ENCODE measurements at places on chromosomes 12 and 14.

- DNase-seq: no peak
Observed at GRCh38 chr14:61718039-61718438, 22.7 kb downstream of the HIF1A start.

- DNase-seq: no peak
Observed at GRCh38 chr12:50187084-50187900, 20.1 kb upstream of the CERS5 start.

GRCh38 chr14:88592031-88592430 is 29.2 kb downstream of the ZC3H14 start:
- DNase-seq: no peak

- DNase-seq: no peak
Observed at GRCh38 chr12:124395284-124395752, 100.4 kb downstream of the RFLNA start.

DNA sequence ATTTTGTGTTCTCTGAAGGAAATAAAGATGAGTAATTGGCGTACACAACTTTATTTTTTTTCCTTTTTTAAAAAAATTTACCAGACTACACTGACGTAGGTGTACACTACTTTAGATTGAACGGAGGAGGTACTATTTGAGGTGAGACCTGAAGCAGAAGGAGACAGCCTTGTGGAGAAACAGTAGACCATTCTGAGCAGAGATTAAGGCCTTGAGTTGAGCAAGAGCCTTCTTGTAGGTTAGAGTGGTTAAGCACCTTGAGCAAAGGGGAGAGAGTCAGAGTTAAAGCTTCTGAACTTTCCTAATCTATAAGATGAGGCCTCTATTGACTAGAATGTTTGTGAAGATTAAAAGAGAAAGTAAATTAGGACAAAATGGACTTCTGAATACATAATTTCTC is 2.5 kb downstream of the LEMD3 start:
- DNase-seq: no peak

DNA sequence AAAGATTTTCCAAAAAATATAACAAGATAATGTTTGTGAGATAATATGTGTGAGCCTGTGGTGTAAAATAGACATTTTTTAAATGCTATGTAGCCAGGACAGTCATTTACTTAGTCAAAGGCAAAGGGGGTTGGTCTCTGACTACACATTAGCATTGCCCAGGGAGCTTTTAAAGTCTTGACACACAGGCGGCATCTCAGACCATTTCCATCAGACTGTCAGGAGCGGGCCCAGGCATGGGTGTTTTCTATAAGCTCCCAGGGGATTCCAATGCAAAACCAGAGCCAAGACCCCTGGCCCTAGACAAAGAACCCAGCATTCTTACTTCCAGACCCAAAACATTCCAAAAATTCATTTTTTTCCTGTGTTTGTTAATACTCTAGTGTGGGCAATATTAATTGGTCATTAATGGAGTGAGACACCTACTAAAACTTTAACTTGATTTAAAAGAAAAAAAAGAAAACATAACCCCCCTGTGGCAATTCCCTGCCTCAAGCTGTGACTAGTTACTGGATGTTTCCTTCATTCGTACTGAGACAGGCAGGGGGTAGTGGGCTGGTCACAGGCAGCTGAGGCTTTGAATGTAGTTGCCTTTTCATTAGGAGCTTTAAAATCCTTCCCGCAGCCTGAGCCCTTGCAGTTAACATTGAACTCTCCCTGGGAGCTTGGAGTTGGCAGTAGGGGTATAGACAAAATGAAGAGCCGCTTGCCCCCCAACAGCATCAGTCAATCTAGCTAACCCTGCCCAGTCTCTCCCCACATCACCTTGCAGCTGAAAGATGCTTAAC is 103.7 kb downstream of the CMKLR1 start:
- no peak for DNase-seq

DNA sequence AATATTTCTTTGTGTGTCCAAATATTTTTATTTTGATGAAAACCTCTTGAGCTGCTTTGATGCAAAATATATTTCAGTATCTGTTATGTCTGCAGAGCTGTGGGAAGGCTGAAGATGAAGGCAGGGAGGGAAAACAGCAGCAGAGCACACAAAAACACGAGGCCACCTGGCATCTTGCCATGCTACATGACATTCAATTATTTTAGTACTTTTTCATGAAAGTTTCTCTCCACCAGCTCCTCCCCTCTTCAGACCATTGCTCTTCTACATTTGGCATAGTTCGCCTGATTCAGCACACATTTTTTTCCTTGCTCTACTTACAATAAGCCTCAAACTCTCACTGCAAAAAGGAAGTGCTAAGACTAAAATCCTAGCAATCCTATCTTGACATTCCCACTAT is 4.6 kb upstream of the ALX1 start:
- no peak for DNase-seq

- no peak for DNase-seq
Observed at GRCh38 chr14:104721505-104722431, 2.3 kb upstream of the ADSS1 start.

- DNase-seq: no peak
Observed at GRCh38 chr14:56138928-56139327, 20.7 kb downstream of the PELI2 start.

GRCh38 chr14:36820111-36820709 is 158.6 kb downstream of the PAX9 start:
- DNase-seq: no peak

GRCh38 chr12:115146453-115146852 is 462.5 kb upstream of the TBX3 start:
- DNase-seq: no peak

- no peak for DNase-seq
Observed at GRCh38 chr12:19624491-19624890, 185.2 kb downstream of the AEBP2 start.

- no peak for DNase-seq
Observed at GRCh38 chr12:43988838-43989560, 153.1 kb downstream of the TMEM117 start.

DNA sequence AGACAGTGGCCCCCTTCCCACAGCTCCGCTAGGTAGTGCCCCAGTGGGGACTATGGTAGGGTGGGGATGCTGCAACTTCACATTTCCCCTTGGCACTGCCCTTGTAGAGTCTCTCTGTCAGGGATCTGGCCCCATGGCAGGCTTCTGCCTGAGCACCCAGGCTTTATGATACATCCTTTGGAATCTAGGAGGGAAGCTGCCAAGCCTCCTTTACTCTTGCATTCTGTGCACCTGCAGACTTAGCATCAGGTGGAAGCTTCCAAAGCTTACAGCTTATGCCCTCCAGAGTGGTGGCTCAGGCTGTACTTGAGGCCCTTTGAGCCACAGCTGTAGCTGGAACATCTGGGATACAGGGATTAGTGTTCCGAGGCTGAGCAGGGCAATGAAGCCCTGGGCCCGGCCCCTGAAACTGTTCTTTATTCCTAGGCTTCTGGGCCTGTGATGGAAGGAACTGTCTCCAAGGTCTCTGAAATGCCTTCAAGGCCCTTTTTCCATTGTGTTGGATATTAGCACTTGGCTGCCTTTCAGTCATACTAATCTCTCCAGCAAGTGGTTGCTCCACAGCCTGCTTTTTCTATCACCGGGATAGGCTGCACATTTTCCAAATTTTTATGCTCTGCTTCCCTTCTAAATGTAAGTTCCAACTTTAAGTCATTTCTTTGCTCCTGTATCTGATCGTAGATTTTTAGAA is 22.2 kb upstream of the OR6J1 start:
- no peak for DNase-seq

DNA sequence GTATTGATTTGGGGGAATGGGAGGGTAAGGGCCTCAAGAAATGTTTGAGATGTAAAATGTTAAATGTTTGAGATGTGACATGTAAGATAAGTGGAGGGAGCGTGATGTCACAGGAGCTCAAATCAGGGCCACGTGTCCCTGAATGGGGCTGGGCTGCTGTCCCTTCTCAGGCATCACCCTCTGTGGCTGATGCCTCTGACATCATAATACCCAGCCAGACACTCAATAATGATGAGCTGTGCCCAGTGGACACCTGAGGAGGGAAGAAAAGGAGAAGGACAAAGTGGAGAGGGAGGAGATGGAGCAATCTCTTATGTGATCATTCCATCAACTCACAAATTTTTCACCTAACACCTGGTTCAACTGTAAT is 120.8 kb downstream of the SAMD4A start:
- no peak for DNase-seq

GRCh38 chr14:20195911-20196310 is 5.2 kb downstream of the OR11G2 start:
- DNase-seq: no peak

DNA sequence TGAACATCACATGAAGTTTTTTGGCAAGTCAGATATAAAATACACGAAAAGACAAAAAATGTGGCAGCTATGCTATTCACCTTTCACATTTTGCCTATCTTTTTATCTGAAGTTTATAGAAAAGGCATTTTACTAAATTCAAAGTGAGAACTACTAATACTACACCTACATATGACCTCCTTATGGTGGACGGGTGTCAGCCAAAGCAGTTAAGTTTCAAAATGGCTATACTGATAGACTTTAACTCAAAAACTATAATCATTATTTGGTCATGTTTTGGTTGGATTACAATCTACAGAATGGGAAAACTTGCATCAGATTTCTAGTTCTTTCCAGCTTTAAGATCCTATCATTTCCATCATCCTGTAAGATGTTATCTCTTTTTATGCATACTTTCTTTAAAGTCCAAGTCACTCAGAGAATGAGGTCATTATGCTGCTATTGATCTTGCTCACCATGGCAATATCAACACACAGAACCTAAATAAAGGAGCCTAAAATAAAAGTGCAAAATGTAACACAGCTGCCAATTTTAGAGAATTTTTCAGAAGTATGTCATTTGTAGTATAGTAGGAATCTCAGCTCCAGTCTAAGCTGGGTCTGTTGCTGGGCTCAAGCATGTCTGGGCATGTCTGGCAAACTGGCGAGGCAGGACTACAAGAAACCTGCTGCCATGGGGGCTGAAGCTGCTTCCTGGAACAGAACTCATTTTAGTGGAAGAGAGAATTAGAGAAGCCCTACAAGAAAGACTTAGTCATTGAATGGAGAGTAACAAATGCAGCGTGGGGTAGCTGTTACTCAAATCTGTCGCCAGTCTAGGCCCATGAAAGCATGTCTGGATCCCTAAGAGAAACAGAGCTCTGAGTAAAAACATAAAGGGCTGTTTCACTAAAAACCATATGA is 7.6 kb upstream of the AEBP2 start:
- DNase-seq: no peak

DNA sequence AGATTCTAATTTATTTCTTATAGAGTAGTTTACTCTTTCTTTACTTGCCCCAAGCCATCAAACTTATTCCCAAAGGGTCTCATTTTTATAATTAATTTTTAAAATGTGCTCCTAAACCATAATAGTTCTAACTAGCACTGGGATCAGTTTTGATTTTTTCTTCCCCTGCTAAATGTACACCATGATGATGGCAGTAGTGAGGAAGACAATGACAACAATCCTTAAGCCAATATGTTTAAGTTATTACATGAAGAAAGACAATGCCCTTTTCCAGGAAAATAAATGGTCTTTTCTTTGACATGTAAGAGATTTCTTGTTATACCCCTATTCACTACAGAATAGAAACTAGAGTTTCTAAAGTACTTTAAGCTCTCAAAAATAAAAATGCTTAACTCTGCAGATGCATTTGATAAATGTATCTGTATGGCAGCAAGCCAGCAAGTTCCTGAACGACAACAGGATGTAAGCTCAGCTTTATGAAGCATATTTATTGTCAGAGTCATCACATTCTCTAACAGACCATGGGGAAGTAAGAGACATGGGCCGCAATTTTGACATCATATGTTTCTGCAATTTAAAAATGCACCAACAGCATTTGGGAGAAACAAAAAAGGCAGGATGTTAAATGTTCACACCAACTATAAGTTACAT is 36.0 kb upstream of the SNX6 start:
- no peak for DNase-seq

GRCh38 chr14:91223028-91223783 is 21.3 kb downstream of the GPR68 start:
- DNase-seq: no peak

- no peak for DNase-seq
Observed at GRCh38 chr12:126384026-126384564, 1318.9 kb downstream of the AACS start.

- no peak for DNase-seq
Observed at GRCh38 chr14:103220134-103220981, 97.1 kb downstream of the TNFAIP2 start.

DNA sequence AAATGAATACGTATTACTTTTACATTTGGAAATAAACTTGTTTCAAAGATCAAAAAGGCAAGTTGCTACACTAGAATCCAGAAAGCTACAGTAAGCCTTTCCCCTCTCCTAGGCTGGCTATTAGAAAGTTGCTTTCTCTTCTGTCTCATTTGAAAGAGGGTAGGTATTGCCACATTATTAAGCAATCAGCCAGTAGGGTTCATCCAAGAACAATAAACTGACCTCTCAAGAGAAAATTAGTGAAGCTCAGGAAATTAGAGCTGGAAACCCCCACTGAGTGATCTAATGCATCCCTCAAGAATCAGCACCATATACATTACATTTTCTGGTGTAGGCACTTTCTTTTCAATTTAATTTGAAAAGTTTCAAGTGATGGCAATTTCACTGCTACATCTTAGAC is 4.5 kb upstream of the TMEM233 start:
- DNase-seq: no peak

GRCh38 chr14:72292689-72293024 is 360.4 kb downstream of the RGS6 start:
- DNase-seq: no peak

DNA sequence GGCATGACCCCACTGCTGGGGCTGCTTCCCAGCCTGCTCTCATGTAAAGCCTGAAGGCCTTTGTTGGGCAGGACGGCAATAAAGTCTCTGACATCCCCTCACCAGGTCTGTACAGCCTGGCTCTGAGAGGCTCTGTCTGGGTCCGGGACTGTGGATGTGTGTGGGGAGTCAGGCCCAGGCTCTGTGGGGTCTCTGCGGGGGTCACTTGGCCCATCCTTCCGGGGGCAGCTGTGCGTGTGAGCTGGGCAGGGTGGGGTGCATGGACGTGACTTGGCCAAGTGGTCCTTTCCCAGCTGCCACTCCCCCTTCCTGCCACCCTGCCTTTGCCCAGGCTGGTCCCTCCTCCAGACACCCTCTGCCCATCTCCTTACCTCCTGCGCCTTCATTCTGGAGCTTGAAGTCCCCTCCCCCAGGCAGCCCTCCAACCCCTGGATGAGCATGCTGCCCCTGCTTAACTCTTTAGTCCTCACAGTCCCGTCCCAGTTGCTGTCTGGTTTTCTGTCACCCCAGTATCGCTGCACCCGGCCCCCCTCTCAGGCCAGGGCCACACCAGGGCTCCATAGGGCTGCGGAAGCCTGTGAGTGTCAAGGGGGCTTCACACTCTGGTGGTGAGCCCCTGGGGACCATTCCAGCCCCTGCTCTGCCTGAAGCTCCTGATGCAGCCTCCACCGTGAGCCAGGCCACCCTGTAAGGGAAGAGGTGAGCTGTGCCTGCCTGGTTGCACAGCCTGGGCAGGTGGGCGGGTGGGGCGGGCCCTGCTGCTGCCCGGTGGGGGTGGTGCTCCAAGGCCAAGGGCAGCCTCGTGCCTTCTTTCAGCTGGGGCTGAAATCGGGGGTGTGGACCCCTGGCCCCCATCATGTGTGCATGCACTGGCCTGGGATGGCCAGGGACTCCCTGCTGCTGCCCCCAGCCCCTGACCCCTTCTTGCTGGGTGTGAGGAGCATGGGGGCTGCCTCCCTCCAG is 25.5 kb upstream of the KIF26A start:
- DNase-seq: no peak

Data from T-helper 9 cell (primary cell).